ENCODE measurements at places on chromosomes 1 and 21.
A peak's percentile ranks its signal among the peaks of the same experiment; 100 is the strongest.

- no peak for DNase-seq
These were observed 56.1 kb downstream of the ATP5PO start for GRCh38 chr21:33859373-33860102.

DNA sequence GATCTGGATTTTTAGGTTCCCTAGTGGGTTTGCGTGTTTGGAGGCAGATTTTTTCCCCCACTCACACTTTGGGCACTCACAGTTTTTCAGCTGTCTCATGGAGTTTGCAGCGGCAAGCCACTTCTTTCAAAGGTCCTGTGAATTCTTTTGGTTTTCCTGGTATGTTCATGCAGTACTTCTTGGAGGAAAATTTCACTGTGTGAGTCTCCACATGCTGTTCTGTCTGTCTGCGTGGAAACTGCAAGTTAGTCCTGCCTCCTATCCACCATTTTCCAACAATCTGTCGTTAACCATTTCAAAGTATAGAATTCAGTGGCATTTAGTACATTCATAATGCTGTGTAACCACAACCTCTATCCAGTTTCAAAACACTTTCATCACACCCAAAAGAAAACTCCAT, 793 bp upstream of the FMO1 start:
- DNase-seq, result no peak

DNA sequence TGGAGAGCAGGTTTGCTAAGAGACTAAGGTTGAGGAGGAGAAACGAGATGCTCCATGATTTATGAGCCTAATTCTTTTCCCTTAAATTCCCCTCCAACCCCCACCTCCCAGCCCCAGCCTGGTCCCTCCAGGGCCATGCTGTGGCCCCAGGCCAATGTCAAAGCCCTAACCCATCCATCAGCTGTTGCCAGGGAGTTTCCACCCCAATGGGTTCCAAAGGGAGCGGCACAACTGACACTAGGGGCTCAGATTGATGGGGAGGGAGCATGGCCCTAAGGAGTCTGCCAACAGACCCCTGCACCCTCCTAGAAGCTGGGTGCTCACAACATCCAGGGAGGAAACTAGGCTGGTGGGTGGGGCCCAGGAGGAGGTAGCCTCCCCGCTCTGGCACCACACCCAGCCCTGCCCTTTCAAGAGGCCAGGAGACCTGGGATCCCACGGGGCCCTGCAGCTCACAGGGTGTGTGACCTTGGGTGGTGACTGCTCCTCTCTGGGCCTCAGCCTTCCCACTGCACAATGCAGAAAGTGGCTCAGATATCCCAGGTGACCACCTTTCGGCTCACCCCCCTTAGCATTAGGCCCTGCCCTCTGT, 12.9 kb downstream of the AHDC1 start:
- no peak for DNase-seq

GRCh38 chr1:57118948-57119603, 153.3 kb upstream of the C8B start:
- no peak for DNase-seq

DNA sequence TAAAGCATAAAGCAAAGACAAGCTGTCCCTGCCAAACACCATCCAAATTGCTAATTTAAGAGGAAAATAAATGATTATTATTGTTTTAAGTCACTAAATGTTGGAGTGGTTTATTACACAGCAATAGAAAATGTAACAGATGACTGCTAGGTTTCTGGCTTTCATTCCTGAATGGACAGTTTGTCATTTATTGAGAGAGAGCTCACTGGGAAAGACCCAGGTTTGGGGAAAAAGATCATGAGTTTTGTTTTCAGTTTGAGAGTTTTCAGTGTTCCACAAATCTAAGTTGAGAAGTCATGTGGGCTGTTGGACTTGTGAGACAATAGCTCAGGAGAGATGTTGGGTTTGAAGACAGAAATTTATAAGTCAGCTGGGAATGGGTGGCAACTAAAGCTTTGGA, 5.4 kb downstream of the GPA33 start:
- no peak for DNase-seq

GRCh38 chr1:77290576-77290975, 8.8 kb downstream of the AK5 start:
- no peak for DNase-seq

DNA sequence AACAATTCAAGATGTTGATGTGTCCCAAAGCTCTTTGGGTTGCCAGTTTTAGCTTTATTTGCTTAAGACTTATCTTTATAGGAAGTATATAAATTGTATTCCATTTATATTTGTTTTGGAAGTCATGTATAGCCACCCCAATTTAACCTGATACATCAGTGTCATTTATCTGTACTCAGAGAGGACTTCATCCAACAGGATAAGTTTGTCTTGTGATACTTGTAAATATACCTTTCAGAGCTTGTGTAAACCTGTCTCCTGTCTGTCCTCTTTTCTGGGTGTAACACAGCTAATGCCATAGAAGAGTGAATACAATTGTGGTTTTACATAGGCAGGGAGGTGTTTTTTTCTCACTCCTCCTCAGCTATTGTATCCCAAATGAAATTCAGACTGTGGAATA, 10.4 kb downstream of the PTGFR start:
- no peak for DNase-seq

GRCh38 chr1:53298045-53298637, 29.7 kb downstream of the LRP8 start:
- DNase-seq, result no peak

- DNase-seq, result no peak
These were observed 5.4 kb downstream of the ZBTB48 start for GRCh38 chr1:6585081-6585722.

DNA sequence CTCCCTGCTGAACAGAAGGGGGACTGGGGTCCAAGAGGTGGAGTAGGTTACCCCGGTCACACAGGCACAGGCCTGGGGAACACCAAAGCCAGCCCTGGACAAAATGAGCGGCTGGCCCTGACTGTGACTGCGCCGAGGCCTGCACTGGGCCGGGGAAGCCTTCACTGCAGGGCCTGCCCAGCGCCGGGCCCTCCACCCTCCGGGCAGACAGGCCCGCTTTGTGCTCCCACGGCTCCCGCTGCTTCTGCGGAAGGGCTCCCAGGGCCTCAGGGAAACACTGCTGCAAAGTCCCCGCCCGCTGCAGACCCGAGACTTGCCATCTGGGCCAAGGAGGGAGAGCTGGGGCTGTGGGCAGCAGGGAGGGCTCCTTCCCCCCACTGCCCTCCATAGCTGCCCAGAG, 35.3 kb downstream of the MEGF6 start:
- DNase-seq, result no peak

GRCh38 chr1:12178511-12178910, 11.7 kb downstream of the TNFRSF1B start:
- DNase-seq, result no peak

DNA sequence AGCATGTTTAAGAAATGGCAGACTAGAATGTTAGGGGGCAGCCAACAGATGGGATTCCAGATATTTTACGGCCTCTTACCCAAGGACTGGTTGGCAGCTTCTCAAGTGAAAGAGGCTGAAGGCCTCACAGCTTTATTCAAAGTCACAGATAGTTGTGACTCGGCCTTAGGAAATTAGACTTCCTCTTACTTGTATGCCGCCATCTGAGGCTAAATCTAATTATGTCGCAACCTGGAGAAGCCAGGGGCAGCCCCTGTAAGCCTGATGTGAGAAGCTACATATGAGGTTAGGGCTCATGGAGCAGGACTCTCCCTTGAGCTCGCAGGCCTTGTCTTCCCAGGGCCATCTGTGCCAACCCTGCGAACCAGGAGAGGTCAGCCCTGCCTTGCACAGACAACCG, 352.5 kb downstream of the HHAT start:
- DNase-seq, result no peak

DNA sequence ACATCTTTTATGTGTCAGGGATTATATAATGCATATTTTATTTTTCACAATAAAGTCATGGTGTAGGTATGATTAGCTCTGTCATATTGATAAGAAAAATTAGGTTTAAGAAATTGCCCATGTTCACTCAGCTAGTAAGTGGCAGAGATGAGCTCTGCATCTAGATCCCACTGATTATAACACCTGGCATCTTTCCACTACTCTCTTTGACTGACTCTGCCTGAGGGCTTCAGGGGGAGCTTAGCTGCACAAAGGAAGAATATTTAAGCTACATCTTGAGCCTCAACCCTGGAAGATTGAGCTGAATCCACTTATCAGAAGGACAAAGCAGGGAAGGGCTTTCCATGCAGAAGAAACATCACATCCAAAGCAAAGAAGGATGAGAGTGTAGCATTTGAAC, 190.4 kb downstream of the MIS18A start:
- no peak for DNase-seq

DNA sequence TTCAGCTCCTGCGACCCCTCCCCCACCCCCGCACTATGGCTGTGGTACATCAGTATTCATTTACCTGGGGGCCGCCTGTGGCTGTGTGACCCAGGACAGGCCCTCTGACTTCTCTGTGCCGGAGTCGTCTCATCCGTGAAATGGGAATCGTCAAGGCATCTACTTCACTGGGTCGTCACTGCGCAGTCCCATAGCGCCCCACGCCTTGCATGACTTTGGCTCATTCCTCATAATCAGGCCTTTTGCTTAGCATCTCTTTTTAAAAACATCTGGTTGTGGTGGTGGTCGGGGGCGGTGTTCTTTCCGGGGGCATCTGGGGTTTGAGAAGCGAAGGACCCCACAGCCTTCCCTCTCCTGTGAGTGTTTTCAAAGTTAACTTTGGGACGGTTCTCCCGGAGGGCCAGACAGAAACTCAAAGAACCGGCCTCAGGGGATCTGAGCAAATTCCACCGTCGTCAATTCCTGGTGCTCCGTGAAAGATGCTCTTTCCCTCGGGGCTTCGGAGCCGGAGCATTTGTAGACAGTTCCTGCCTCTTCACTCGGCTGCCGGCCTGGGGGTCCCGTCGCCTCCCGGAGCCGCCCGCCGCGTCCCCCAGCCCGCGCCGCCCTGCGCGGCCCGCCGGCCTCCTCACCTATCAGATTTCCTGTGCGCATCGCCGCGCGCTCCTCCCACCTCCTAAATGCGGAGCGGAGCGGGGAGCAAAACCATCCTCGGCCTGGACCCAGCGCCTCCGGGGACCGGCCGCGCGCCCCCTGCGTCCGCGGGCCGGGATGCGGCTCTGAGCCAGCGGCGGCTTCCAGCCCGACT, at the start of gene B3GALT5:
B3GALT5 (plus strand) TSS at position 708 of the 808 bp plus-strand sequence. CDS start 47,620 bp downstream, outside the sequence.
- DNase-seq, result no peak

GRCh38 chr1:53031732-53032131, 30.3 kb upstream of the PODN start:
- no peak for DNase-seq

GRCh38 chr1:54967372-54967771, 13.1 kb upstream of the TMEM61 start:
- no peak for DNase-seq

DNA sequence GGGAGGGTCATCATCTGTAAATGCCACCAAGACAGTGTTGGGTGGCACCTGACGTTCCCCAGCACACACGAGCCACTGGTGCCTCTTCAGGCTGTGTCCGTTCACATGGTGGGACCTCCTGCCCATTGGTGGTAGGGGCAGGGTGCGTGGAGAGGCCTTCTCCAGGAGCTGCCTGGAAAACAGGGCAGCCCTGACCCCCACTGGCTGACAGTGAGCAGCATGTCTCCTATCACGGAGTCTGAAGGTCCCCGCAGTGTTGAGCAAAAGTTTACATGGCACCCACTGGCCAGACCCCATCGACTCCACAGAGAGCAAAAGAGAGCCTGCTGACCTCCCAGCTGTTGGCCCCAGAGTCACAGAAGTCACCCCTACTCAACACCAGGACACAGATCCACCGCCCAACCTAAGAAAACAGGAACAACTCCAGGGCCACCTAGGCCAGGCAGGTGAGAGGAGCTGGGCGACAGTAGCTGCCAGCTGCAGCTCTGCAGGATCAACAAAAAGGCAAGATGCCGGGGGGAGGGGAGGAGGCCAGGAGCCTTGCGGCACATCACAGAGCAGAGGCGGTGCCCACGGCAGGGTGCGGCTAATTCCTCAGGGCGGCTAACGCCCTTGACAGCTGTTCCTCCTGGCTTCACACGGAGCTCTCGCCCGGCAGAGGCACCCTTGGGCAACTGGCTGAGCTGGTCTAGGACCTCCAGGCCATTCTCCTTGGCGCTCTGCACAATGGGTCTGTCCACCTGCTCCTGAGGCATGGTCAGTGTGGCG, 14.4 kb upstream of the IFI6 start:
- DNase-seq, result no peak

DNA sequence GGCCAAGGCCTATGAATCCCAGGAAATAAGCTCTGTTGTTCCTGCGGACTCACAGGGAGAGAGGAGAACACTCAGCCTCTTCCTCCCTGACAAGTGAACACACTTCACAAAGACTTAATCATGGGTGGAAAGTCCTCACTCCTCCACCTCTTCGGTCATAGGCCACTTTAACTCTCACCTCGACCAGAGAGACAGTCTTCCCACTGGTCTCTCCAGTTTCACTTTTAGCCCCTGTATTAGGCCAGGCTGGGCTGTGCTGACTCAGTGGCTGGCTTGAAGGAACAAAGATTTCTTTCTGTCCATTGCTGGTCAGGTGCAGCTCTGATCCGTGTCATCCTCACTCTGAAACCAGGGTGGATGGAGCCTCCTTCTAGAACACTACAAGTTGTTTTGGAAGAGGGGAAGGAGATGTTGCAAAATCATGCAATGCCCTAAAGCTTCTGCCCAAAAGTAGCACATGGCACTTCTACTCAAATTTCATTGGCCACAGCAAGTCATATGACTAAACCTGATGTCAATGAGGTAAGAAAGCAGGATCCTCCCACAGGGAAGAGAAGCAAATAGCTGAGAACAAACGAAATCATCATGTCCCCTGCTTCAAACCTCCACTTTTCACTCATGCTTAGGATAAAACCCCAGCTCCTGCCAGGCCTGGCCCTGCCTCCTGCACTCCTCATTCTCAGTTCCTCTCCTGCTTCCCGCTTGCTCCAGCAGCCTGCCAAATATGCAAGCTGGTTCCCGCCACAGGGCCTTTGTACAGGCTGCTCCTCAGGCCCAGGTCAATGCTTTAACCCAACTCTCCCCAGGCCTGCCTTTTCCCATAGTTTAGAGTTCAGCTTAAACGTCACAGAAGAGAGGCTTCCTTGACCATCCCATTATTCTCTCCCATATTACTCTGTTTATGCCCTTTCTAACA, 150.5 kb upstream of the RUNX3 start:
- DNase-seq, result no peak

- DNase-seq, result peak; percentile 64
These were observed 20.3 kb downstream of the NEK2 start for GRCh38 chr1:211654838-211655787.

All from HFF-Myc (cell line).